ENCODE measurements at places on chromosomes 2 and 18. TPM values are rescaled to one million over a fixed set of nuclear protein-coding genes. Genes with fewer than 3 reads are reported as not detected.

DNA sequence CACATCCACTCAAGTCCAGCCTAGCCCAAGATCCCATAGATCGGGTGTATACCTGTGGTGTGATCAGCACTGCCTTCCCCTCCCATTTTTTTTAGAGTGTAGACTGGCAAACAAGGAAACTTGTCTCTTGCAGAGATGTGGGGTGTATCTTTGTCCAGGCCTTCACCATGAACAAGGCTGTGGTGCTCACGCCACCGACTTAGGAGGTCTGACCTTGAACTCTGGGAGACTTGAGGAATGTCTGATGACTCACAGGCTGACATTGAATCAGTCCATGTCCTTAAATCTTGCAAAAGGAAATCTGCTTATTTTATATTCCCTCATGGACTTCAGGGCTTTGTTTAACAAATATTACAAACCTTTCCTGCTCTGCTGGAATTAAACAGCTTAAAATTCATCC is 4.5 kb upstream of the CTIF start:
- no peak overlapping the region for H3K4me3 ChIP-seq
- peaks cover 11% of the 10 kb centered on the region for H3K36me3 ChIP-seq
- H3K4me1 ChIP-seq, result no peaks in the 10 kb centered on the region
- no peak overlapping the region for H3K27ac ChIP-seq

- peaks cover 29% of the 10 kb centered on the region for H3K36me3 ChIP-seq
- H3K4me1 ChIP-seq, result no peaks in the 10 kb centered on the region
- H3K27ac ChIP-seq, result no peak overlapping the region
- no peak for DNase-seq
- H3K27me3 ChIP-seq, result no peaks in the 10 kb centered on the region
Observed at GRCh38 chr2:96618596-96619283, 19.4 kb downstream of the KANSL3 start.

DNA sequence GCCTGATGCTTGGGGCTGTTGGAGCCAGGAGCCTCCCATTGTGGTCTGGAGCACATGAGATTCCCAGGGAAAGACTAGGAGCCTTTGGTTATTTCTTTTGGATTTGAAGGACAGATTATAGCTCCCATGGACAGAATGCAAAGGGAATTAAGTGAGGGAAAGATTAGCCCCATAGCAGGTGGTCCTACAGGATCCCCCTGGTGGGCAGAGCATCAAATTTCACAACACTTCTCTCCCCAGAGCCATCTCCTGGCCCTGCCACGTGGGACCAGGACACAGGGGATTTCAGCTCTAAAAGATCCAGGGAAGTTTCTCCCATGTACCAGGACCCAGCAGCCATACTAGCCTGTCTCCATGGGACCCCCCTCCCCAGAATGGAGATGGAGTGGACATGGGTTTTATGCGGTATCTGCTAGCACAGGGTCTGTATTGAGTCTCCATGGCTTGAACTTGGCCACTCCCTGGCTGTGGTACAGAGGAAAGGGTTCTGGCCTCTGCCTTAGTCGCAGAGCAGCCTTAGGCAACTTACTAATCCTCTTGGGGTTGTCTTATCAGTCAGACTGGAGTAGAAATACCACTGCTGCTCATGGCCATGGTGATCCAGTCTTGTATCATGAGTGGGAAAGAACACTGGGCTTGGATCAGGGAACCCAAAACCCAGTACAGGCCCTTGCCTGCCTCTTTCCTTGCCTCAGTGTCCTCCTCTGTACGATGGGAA is 6.8 kb upstream of the PLB1 start:
- no peak overlapping the region for H3K27ac ChIP-seq
- H3K36me3 ChIP-seq, result no peaks in the 10 kb centered on the region
- no peaks in the 10 kb centered on the region for H3K4me1 ChIP-seq
- DNase-seq, result no peak
- H3K27me3 ChIP-seq, result peaks cover 41% of the 10 kb centered on the region

DNA sequence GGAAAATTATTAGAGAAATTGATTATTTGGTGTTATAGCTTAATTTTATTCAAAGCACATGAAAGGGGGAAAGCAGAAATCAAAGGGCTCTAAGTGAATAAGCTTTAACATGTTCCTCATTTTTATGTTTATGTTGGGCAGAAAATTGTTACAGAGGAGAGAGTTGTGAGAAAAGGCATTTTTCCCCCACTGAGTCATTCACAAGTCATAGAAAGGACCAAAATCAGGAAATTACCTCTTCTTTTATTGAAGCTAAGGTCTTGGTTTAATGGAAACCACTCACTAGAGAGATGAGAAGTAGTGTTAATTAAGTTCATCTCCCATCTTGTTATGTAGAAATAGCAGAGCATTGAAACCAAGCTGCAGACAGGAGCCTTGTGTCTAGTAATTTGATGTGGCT is 175.3 kb upstream of the THUMPD2 start:
- H3K4me1 ChIP-seq, result peaks cover 10% of the 10 kb centered on the region
- no peaks in the 10 kb centered on the region for H3K36me3 ChIP-seq
- no peak overlapping the region for H3K4me3 ChIP-seq
- H3K27me3 ChIP-seq, result no peaks in the 10 kb centered on the region
- DNase-seq, result no peak

- no peaks in the 10 kb centered on the region for H3K36me3 ChIP-seq
- no peak overlapping the region for H3K27ac ChIP-seq
- no peak overlapping the region for H3K4me3 ChIP-seq
Observed at GRCh38 chr2:223576873-223577272, 25.3 kb downstream of the SCG2 start.

- DNase-seq, result no peak
- no peaks in the 10 kb centered on the region for H3K27me3 ChIP-seq
- peaks cover 50% of the 10 kb centered on the region for H3K4me1 ChIP-seq
- H3K4me3 ChIP-seq, result no peak overlapping the region
Observed at GRCh38 chr2:37665043-37665442, 6.4 kb downstream of the CDC42EP3 start.

GRCh38 chr2:46167406-46167805 is 129.8 kb upstream of the EPAS1 start:
- H3K27ac ChIP-seq, result no peak overlapping the region
- no peaks in the 10 kb centered on the region for H3K36me3 ChIP-seq
- H3K27me3 ChIP-seq, result no peaks in the 10 kb centered on the region
- no peak overlapping the region for H3K4me3 ChIP-seq

DNA sequence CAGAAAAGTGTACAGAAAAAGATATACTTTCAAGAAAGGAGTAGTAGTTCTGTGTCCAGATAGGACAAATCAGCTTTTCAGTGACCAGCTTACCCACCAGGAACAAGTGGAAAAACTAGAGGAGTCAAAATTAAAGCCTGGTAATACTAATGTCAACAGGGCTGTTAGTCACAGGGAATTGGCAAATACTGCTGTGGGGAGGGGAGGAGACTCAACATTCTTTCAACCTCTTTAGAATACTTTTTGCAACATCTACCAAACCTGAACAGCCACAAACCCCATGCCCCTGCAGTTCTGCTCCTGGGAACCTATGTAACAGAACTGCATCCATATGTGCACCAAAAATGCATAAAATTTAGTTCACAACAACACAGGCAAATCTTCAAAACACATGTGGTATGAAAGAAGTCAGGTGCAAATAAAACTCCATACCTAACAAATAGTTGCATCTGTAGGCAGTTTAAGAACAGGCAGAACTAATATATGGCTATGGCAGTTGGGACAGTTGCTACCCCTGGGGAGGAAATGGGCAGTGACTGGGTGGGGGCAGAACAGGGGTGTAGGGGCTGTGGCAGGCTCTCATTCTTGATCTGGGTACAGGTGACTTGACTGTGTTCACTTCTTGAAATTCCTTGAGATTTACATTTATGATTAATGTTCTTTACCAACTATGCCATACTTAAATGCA is 9.7 kb downstream of the CMPK2 start:
- no peak overlapping the region for H3K27ac ChIP-seq
- H3K4me3 ChIP-seq, result no peak overlapping the region
- H3K27me3 ChIP-seq, result no peaks in the 10 kb centered on the region
- no peaks in the 10 kb centered on the region for H3K36me3 ChIP-seq
- peak; percentile 33 for DNase-seq

DNA sequence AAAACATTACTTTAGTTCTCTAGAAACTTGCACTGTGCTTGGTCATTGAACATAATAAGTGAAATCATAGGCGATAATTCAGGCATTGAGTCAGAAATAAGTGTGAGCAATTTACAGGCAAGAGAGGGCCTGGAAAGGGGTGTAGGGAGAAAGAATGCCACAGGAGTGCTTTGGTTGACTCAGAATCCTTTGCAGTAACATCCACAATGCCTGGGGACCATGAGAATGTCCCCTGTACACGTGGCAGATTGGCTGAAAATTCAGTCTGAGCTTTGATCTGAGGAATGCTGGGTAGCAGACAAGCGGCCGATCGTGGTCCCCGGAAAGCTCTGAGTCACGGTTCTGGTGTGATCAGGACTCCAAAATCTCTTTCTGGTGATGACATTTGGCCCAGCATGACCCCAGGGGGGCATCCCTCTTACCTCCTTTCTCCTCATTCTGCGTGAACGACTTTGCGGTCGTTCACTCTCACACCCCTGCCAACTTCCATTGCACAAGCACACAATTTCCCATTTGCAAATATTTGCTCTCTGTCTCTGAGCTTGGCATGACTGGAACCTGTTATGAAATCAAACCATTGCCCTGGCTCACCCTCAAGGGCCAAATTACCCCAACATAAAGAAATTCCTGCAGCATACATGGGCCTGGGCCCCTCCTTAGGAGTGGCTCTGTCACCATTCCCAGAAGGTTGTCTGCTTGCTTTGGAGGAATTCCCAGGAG is 305.0 kb upstream of the EPAS1 start:
- H3K36me3 ChIP-seq, result peaks cover 4% of the 10 kb centered on the region
- H3K27me3 ChIP-seq, result no peaks in the 10 kb centered on the region
- H3K27ac ChIP-seq, result peak overlapping the region; percentile 19
- peak; percentile 39 for DNase-seq
- H3K4me3 ChIP-seq, result peak overlapping the region; percentile 37

DNA sequence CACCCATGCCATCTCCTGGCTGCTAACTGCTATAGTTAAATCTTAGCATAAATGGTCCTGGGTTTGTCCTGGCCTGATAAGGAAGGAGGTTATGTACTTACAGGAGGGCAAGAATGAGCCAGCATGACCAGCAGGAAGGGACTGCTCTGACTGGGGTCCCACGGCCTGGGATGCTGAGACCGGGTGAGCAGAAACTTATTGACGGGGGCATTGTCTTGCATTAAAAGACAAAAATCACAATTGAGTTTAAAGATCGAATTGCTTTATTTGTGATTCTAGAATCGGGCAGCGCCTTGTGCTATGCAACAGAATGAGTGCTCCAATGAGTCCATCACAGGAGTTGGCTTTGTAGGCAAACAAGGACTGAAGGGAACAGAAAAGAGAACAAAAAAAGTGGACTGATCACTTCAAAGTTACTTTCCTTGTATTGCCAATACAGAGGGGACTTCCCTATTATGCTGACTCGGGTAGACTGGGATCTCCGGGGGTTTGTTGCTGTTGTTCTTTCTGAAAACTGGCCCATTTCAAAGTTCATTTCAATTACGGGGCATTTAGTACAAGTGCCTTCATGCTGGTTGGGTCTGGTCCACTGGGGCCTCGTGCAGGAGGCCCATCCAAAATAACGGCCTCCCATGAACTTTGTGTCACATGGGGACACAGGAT is 87.1 kb upstream of the SLC66A3 start:
- DNase-seq, result no peak
- peaks cover 8% of the 10 kb centered on the region for H3K4me1 ChIP-seq
- H3K4me3 ChIP-seq, result no peak overlapping the region

GRCh38 chr2:9473308-9473984 is 905 bp upstream of the IAH1 start:
- peak overlapping the region; percentile 68 for H3K4me3 ChIP-seq
- H3K27ac ChIP-seq, result peak overlapping the region; percentile 37
- no peaks in the 10 kb centered on the region for H3K27me3 ChIP-seq
- no peaks in the 10 kb centered on the region for H3K4me1 ChIP-seq

- no peaks in the 10 kb centered on the region for H3K36me3 ChIP-seq
- peaks cover 10% of the 10 kb centered on the region for H3K4me1 ChIP-seq
- DNase-seq, result peak; percentile 91
- H3K27ac ChIP-seq, result no peak overlapping the region
Observed at GRCh38 chr2:26330114-26330549, 15.8 kb upstream of the SELENOI start.

DNA sequence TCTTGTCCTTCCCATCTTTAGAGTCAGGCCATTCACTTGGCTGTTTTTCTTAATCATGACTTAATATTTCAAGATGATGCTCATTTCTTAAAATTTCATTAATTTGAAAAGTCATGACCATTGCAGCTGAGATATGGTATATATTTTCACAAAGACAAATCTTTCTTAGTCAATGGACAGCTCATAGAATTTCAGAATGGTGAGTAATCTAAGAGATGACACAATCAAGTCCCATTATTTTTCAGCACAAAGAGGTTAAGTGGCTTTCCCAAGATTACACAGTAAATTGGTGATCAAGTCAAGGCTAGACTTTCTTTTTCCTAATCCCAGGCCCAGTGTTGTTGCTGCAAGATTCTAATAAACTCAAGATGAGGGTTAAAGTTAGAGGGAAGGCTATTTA is 34.4 kb upstream of the NT5C1B start:
- DNase-seq, result no peak
- no peaks in the 10 kb centered on the region for H3K4me1 ChIP-seq
- H3K4me3 ChIP-seq, result no peak overlapping the region
- no peaks in the 10 kb centered on the region for H3K36me3 ChIP-seq
- no peak overlapping the region for H3K27ac ChIP-seq

DNA sequence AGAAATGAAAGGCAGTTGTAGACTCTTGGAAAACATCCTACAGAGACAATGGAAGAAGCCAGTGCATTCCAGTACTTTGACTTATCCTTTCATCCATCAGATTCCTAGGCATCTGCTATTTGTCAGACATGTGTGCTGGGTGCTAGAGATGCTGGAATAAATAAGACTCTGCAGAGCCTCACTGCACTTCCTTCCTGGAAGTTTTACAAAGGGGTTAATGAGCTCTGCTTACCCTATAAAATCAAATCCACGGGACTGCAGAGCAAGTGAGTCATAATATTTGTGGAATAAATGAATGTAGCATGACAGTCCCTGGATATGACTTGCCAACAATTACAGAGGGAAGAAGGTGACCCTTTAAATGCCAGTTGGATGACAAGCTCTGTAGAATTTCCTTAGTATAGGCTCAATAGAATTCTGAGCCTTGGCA is 52.7 kb upstream of the NPAS2 start:
- H3K27me3 ChIP-seq, result no peaks in the 10 kb centered on the region
- H3K27ac ChIP-seq, result peak overlapping the region; percentile 82
- DNase-seq, result no peak
- peaks cover 43% of the 10 kb centered on the region for H3K4me1 ChIP-seq

ZEB2 gene
- 0.32 TPM for total RNA-seq

UGT1A9 gene
- 3.5 TPM for total RNA-seq

TXNDC2 gene
- total RNA-seq, result not detected

DLX1 gene
- total RNA-seq, result not detected
